ENCODE measurements at places on chromosomes 7 and 10. TPM values are rescaled to one million over a fixed set of nuclear protein-coding genes. Genes with fewer than 3 reads are reported as not detected.

DNA sequence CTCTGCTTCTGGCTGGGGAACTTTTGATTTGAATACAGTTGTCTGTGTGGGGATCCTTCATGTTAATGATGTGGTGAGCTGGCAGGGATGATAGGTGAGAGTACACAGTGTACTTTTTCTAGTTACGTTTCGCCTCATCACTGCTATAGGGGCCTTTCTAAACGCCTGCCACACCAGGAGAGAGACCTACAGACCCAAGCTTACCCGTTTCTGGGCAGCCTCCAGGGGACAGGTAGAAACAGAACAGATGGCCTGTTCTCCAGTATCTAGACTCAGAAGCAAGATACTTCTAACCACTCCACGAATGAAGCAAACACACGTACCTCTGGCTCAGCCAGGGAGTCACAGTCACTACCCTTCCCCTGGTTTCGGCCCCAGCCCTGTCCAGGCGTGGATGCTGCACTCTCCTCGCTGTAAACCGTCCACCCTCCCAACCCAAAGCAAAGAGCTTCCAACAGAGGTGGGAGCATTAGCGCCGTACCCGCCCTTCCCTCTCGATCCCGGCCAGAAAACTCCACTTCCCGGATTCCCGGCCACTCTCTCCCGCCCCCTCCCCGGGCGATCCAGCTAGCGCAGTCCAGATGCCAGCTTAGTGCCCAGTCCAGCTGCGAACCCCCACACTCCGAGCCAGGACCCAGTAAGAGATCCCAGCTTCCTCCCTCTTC is 1.2 kb downstream of the CCDC6 start:
- ATAC-seq: no peak

Gene LGI1
- total RNA-seq: 0.69 TPM

Gene FAM237B
- 0.19 TPM for total RNA-seq

- ATAC-seq: no peak
Observed at GRCh38 chr7:97081521-97082300, 35.8 kb upstream of the SDHAF3 start.

DNA sequence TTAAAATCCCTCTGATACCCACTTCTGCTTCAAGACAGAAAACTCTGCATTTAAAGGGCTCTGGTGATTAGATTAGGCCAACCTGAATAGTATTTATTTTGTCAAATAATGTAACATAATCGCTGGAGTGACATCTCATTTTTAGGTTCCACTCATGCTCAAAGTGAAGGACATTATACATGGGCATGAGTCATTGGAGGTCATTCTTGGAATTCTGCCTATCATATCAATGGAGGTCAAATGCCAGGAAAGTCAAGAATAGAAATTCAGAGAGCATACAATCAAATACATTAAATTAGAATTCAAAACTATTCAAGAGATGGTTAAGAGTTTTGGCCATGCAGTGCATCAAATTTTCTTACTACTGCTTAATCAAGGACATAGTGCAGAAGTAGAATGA is 50.8 kb upstream of the PRSS1 start:
- ATAC-seq: no peak

DNA sequence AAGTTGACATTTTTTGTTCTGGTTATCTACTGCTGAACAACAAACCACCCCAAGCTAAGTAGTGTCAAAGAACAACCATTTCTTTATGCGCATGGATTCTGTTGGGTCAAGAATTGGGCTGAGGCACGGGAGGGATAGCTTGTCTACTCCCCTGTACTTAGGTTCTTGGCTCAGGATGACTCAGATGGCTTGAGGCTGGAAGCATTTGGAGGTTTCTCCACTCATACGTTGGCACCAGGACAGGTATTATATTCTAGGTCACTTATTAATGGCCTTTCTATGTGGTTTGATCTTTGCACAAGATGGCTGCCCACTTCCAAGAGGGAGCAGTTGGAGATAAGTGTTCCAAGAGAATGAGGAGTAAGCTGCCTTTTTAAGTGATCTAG is 11.8 kb upstream of the TFAM start:
- ATAC-seq: no peak

Gene FGFBP3
- 2.5 TPM for total RNA-seq

Gene SLC26A3
- 0.17 TPM for total RNA-seq

Gene FOXI2
- total RNA-seq: 0.06 TPM

DNA sequence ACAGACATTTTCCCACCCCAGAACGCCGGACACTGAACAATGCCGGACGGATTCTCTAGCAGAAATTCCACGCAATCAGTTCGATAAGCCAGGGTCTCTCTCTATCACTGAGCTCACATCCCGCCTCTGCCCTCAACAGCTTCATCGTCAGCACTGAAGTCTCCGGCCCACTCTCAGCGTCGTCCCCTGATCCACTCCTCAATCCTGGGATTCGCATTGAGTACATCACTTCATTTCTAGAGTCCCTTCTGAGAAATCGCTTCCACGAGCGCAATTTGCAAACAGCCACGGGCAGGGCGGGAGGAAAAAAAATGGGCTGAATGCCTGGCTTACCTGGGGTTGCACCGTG is 365 bp downstream of the YME1L1 start:
- peak; percentile 22 for ATAC-seq

- no peak for ATAC-seq
Observed at GRCh38 chr10:4812046-4812445, 14.0 kb upstream of the AKR1E2 start.

DNA sequence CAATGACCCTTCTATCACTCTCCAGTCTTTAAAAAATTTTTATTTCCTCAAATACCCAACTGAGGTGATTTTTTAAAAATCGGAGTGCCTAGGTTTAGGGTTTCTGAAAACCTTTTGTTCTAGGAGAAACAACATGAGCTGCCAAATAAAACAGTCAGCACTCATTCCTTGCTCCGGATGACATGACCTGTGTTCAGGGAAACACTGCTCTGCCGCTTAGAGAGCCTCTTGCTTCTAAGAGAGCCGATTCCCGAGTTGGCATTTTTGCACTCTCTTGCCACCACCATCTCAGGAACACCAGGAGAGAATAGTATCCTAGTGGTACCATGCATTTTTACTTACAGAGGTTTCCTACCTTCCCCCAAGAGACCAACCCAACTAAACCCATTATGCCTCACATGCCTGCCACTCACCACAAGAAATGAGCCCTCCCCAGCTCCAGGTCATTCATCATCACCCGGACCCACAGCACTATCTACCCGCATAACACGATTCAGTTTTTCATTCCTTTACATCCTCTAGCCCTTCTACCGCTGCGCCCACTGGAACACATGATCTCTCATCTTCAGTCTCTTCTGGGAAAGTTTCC is 365.4 kb downstream of the THSD7A start:
- no peak for ATAC-seq

GRCh38 chr7:122550545-122550944 is 148.4 kb downstream of the RNF133 start:
- no peak for ATAC-seq

- ATAC-seq: no peak
Observed at GRCh38 chr7:149610441-149611011, 112.9 kb upstream of the ZNF746 start.

DNA sequence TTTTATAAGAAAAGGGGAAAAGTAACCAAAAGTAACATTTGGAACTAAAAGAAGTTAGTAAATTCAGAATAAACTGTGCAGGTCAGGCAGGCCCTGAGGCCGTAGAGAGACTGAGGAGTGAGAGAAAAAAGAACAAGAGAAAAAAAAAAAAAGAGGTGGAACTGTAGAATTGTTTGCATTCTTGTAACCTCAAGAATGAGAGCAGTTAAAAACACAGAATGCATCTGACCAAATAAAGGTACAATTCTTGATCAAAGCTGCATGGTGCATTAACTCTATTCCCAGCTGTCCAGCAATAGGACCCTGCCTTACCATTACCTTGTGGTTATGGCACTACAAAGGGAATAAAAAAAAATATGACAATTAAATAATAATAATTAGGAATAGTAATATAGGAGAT is 170.1 kb upstream of the SEMA3A start:
- no peak for ATAC-seq

DNA sequence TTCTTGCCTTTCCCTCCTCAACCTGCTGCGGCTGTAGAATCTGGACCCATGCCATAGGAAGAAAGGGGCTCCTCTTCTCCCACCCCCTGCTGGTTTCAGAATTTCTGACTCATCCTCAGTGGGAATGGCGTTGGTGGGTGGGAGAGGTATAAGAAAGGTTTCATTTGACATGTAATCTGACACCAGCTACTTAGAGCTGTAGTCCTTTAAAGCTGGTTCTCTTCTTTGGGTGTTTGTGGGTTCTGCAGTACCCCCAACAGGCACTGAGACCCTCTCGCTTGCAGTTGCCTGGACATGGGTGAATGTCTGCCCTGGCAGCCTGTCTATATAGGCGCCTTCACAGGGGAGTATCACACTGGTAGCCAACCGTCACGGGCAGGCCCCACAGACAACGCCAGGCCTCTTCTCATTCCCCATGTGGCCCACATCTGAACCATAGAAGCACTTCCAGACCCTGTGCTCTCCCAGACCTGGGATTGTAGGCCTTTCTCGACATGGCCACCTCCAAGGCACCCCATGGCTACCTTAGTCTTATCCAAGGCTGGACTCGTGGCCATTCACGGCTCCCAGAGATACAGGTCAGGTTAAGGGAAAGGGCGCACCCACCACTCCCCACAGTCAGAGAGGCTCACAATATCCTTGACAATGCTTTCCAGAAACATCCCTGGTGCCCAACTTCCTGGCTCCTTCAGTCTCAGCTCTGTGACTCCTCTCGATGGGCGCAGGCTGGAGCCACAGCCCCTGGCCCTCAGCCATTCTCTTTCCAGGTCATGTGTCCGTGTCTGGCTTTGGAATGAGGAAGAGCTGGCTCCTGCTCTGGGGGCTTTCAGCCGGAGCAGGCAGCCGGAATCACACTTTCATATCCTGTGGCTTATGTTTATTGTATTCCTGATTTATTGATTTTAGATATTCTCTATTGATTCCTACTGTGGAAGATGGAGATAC is 17.5 kb downstream of the ZNF862 start:
- peak; percentile 84 for ATAC-seq

Gene WIPF3
- 0.34 TPM for total RNA-seq

Gene KIF11
- 2.4 TPM for total RNA-seq

Gene UCN3
- not detected for total RNA-seq

- ATAC-seq: peak; percentile 64
Observed at GRCh38 chr10:3139216-3139910, 33.2 kb downstream of the PITRM1 start.

- ATAC-seq: no peak
Observed at GRCh38 chr7:1460821-1461645, 1.8 kb upstream of the MICALL2 start.

GRCh38 chr10:125023255-125023654 is 81.3 kb downstream of the ZRANB1 start:
- ATAC-seq: no peak

- ATAC-seq: no peak
Observed at GRCh38 chr7:36626111-36626510, 98.2 kb downstream of the AOAH start.

- ATAC-seq: no peak
Observed at GRCh38 chr10:100021322-100021721, 11.6 kb upstream of the DNMBP start.

GRCh38 chr7:33040803-33041516 is 21.6 kb downstream of the NT5C3A start:
- no peak for ATAC-seq

GRCh38 chr7:107233-107632 is 85.1 kb upstream of the FAM20C start:
- no peak for ATAC-seq
